ENCODE measurements at places on chromosomes 16 and 17. TPM values are rescaled to one million over a fixed set of nuclear protein-coding genes. Genes with fewer than 3 reads are reported as not detected.

GRCh38 chr17:83006515-83007455 lies 72.6 kb upstream of the METRNL start:
- no peak for DNase-seq

DNA sequence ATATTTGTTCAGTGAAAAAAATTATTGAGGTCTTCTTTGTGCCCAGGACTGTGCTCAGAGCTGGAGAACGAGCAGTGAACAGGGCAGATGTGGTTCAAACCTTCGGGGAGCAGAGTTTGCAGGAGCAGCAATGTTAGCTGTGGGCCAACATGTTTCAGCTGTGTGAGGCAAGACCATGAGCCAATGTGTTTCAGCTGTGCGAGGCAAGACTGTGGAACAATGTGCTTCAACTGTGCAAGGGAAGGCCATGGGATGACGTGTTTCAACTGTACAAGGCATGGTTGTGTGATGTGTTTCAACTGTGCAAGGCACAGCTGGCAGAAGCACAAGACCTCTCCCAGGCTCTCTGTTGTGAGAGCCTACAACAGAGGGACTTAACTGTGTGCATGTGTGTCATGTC lies 35.2 kb upstream of the SDK2 start:
- DNase-seq = no peak

- no peak for DNase-seq
Measured at GRCh38 chr17:12789481-12790248, at the start of gene ARHGAP44. TSS of gene ARHGAP44 (plus strand) at chr17:12789498. CDS start at chr17:12789839, 341 bp downstream.

- no peak for DNase-seq
Measured at GRCh38 chr16:88196471-88197400, 186.0 kb upstream of the ZNF469 start.

DNA sequence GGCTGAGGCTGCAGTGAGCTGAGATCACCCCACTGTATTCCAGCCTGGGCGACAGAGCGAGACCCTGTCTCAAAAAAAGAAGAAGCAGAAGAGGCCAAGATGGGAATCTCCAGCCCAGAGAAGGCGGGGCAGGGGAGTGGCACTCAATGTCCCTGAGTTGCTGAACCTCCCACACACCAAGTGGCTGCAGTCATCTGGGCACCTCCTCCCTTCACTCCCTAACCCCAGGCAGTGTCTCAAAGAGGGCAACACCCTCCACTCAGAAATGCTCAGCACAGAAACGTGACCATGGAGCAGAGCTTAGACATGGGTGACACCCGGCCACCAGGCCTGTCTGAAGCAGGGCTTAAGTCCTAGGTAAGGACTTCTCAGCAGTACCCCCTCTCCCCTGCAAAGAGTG lies 36.3 kb upstream of the BCAR1 start:
- DNase-seq = no peak

Gene CORO6
- 2.2 TPM for total RNA-seq

- DNase-seq = no peak
Measured at GRCh38 chr16:68362262-68362913, 51.6 kb downstream of the PRMT7 start.

- DNase-seq = no peak
Measured at GRCh38 chr17:57360266-57360665, 103.9 kb downstream of the MSI2 start.

Gene MYH10
- 65.9 TPM for total RNA-seq

- DNase-seq = no peak
Measured at GRCh38 chr16:47873434-47873833, 282.4 kb downstream of the ABCC12 start.

DNA sequence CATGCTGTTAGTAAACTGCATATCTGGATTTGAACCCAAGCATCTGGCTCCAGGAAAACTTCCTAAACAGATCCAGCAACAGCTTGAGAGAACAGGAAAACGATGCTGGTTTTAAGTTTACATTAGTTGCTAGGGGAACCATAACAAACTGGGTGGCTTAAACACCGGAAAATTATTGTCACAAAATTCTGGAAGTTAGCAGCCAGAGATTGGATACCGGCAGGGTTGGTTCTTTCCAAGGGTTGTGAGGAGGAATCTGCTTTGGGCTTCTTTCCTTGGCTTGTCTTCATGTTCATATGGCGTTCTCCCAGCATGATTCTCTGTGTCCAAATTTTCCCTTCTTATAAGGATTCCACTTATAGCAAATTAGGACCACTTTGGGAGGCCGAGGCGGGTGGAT lies 276.9 kb upstream of the TOM1L1 start:
- DNase-seq = no peak

- no peak for DNase-seq
Measured at GRCh38 chr17:10737168-10737622, 7.4 kb upstream of the TMEM220 start.

GRCh38 chr16:13856398-13856797 lies 63.6 kb upstream of the ERCC4 start:
- DNase-seq = no peak

- DNase-seq = peak; percentile 28
Measured at GRCh38 chr17:1617620-1618174, 10.9 kb downstream of the SLC43A2 start.

DNA sequence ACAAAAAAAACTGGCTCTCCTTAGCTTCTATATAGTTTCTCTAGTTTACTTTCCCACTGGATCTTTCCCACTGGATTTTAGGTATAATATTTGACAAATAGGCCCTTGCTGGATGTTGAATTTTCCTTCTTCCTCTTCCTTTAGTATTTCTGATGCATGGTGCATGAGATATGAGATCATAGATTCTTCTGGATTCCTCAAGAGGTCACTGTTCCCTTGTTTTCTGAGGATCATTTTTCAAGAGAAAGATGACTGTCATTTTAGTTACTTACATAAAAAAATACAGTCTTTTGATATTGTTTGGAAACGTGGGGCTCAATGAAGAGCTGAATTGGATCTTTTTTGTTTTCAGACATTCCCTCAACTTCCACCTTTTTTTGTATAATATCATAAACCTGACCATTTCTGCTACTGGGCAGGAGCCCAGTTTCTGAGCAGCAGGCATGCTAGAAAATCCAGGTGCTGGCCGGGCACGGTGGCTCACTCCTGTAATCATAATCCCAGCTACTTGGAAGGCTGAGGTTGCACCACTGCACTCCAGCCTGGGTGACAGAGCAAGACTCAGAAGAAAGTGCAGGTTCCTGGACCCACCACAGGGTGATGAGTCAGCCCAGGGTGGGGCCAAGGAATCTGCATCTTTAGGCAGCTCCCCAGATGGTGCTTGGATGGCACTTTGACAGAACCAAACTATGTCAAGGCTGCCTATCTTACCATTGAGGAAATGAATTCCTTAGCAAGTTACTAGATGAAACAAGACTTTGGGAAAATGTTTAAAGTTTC lies 70.3 kb downstream of the SDR42E1 start:
- peak; percentile 4 for DNase-seq

DNA sequence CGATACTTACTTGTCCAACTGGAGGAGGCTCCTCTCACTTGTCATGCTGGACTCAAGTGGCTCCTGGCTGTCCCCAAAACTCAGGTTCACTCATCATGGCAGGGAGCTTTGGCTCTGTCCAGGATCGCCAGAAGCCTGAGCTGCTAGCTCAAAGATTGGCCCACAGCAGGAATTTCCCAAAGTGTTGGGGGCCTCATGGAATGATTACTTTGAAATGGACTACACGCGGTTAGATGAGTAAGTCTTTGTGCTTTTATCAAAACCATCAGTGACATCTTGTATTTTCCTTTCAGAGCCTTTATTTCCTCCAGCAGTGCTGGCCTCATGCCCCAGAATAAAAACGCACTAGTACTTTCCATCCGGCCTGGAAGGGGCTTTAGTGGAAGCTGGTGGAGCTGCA lies 29.2 kb upstream of the PHB1 start:
- no peak for DNase-seq

Gene GGT6
- total RNA-seq = 0.07 TPM

Gene ADAMTS18
- total RNA-seq = 2.0 TPM

DNA sequence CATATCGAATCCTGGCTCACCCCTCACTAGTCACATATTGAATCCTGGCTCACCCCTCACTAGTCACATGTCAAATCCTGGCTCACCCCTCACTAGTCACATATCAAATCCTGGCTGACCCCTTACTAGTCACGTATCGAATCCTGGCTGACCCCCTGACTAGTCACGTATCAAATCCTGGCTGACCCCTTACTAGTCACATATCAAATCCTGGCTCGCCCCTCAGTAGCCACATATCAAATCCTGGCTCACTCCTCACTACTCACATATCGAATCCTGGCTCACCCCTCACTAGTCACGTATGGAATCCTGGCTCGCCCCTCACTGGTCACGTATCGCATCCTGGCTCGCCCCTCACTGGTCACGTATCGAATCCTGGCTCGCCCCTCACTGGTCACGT lies 156.7 kb upstream of the RPH3AL start:
- DNase-seq = no peak

Gene CDK5RAP3
- total RNA-seq = 95.1 TPM

Gene CCL8
- not detected for total RNA-seq

GRCh38 chr17:8056232-8056975 lies 17.5 kb downstream of the ALOX15B start:
- peak; percentile 44 for DNase-seq

GRCh38 chr17:80219763-80220053 lies 425 bp downstream of the SGSH start:
- DNase-seq = no peak

DNA sequence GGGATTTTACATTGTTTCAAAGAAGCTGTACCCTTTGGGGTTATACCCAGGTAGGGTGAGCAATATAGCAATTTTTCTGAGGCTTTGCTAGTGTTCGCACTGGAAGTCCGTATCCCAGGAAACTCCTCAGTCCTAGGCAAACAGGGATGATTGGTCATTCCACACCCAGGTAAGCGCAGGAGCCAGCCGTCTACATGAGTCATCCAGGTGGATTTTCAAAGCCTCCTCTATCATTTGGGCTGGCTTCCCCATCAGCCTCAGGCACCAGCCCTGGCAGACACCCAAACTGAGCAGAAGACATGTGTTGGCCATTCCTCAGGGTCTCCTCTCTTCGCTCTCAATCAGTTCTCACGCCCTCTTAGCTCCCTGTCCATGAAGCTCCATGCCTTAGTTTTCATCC lies 135.6 kb downstream of the AIPL1 start:
- no peak for DNase-seq

DNA sequence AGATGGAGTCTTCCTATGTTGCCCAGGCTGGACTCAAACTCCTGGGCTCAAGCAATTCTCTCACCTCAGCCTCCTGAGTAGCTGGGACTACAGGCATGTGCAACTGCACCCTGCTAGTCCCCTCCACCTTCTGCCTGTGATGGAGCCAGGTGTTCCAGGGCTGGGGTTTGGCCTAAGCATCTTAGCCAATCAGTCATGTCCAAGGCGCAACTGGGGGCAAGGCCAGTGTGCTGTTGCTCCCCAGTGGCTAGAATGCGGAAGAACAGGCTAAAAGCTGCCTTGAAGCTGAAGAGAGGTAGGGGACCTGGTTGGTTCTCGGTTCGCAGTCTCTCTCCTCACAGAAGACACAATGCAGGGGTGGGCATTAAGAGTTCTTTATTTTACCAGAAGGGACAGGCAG lies 18.6 kb downstream of the FLOT2 start:
- DNase-seq = no peak

- DNase-seq = no peak
Measured at GRCh38 chr16:81551821-81552304, 107.3 kb downstream of the CMIP start.

DNA sequence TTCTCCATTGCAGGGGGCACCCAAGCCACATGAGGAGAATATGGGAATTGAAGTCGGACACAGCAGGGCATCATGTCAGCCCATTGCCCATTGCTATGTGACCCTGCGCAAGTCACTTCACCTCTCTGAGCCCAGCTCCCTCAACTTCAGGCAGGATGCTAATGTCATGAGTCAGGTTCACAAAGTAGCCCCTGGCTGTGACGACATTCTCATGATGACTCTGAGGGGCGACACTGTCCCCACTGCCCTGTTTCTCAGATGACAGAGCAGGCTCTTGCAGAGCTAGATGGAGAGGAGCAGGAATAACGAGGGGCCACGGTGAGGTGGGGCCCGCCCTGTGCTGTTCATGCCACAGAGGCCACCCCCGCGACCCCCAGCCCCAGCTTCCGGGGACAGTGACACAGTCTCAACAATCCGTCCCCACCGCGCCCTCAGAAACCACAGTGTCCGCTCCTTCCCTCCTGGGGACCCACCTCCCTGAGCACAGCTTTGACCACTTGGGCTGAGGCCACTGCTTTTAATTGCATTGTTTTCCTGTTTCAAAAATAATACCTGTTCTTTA lies 13.2 kb upstream of the ZNF469 start:
- no peak for DNase-seq

DNA sequence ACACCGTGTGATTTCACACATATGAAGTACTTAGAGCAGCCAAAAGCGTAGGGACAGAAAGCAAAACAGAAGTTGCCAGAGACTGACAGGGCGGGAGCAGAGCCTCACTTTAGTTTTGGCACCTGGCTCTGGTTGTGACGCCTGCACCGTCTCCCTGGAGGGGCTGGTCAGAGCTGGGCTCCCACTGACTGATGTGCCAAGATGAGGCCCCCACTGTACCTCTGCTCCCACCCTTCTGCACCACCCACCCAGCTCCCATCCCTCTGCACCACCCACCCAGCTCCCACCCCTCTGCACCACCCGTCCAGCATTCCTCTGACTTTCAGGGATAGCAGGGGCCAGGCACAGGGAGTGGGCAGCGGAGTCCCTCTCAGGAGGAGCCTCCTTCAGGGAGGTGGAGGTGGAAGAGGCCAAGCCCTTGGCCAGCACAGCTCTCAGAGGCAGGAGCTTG lies 3.2 kb upstream of the PRSS21 start:
- DNase-seq = no peak

Gene ZNF23
- 10.1 TPM for total RNA-seq

Gene KRT32
- not detected for total RNA-seq

GRCh38 chr17:59762049-59762823 lies 54.8 kb downstream of the VMP1 start:
- DNase-seq = no peak

- no peak for DNase-seq
Measured at GRCh38 chr16:82046941-82047340, 11.9 kb downstream of the HSD17B2 start.
